ENCODE measurements at places on chromosomes 4 and X.
A peak's percentile ranks its signal among the peaks of the same experiment; 100 is the strongest.

GRCh38 chrX:13258052-13258444, 61.8 kb downstream of the ATXN3L start:
- DNase-seq = no peak

DNA sequence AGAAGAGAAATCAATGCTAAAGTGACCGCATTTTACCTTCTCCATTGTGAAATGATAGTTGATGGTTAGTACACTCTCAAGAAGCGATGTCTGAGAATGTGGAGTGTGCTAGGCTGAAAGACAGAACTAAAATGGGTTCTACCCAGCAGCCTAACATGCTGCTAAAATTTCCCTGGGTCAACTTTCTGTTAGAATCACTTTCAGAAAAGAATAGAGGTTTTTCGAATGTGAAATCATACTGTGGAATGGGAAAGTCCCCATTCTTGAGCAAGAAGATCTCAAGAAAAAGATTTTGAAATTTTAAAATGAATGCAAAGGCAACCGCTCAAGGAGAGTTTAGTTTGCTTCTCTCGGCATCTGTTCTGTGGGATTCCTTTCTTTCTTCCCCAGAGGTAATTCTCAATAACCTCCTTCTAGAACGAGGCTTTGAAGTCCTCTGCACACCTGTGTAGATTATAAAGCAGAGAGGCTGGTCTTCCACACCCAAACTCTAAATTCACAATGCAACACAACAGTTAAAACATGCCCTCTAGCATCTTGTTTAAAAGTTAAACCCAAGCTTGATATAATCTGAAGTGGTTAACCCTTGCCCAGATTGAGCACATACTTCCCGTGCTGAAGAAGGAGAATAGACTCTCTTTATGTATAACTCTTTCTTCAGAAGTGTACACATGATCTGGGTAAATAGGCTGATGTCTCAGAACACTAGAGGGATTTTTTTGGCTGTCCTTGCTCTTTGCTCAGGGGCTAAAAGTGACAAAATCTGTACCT, 208.7 kb upstream of the KLF3 start:
- DNase-seq = no peak

DNA sequence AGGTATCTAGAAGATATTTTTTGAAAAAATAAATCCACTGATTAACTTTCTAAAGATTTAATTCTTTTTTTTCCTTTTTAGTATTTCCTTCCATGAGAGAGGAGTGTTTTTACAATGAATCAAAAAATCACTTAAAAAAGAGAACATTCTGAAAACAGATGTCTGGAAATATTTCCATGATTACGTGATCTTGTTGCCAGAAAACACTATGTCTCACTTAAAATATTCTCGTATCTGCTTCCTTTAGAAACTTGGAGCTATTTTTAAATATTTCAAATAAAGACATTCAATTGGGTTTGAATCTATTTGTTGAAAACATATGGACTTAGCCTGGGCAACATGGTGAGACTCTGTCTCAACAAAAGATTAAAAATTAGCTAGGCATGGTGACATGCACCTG, 232.8 kb upstream of the RASGEF1B start:
- no peak for DNase-seq

GRCh38 chr4:135365065-135365464, 1163.5 kb upstream of the PABPC4L start:
- DNase-seq = no peak

- no peak for DNase-seq
Observed at GRCh38 chr4:53782458-53782845, 191.2 kb upstream of the LNX1 start.

- no peak for DNase-seq
Observed at GRCh38 chrX:154325541-154325940, 29.9 kb downstream of the TKTL1 start.

- DNase-seq = no peak
Observed at GRCh38 chr4:6758728-6759127, 23.8 kb upstream of the KIAA0232 start.

GRCh38 chrX:137427816-137428215, 138.1 kb upstream of the ZIC3 start:
- DNase-seq = no peak

DNA sequence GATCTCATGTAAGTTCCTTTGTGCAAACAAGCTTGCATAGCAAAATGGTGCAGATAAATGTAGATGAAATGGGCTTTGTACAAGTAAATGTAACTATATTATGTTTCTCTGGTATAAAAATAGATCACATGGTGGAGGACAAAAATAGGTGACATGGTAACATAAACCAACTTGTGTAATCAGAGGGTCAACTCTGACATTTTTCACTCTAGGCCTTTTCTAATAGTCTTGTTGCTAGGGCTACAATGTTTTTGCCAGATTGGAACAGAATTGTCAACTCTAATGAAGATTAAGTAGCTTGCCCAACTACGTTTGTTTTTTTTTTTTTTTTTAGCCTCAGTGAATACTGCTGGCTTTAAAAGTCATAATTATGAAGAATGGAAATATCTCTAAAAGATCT, 11.5 kb downstream of the MAD2L1 start:
- DNase-seq = no peak

DNA sequence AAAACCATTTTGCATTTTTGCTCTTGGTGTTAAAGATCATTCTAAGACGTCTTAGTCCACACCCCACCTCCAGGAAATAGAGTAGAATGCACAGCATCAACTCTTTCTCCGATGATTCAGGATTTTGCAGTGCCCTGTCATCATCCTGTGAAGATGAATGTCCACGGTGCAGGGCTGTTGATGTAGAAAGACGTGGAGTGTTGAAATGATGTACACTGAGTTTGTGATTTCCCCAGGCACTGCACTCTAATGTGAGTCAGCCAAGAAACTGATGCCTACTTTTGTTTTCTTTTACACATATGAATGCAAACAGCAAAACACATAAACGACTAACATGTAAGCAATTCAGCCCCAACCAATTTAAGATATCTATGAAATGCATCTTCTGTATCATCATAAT, 10.5 kb downstream of the LGI2 start:
- DNase-seq = no peak

GRCh38 chr4:73725985-73726384, 14.4 kb upstream of the CXCL8 start:
- no peak for DNase-seq

GRCh38 chr4:25351777-25352416, 25.2 kb upstream of the ANAPC4 start:
- no peak for DNase-seq

DNA sequence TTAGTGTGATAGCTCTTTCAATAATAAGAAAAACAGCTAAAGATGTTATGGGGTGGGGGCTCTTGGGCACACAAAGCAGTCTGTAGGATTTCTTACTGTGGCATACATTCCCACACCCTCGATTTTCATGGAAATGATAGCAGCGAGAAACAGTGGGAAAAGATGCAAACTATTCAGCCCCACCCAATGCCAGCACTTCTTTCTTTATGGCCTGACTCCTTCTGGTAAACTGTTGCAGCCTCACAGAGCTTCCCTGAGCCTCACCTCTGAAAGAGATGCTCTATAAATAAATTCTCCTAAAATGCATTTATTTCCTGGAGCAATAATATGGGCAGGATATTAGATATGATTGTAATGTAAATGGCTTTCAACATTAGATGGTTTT, 910 bp downstream of the ANK2 start:
- no peak for DNase-seq

- no peak for DNase-seq
Observed at GRCh38 chr4:36509845-36510244, 228.4 kb downstream of the DTHD1 start.

- no peak for DNase-seq
Observed at GRCh38 chr4:94536649-94537469, 85.1 kb downstream of the PDLIM5 start.

DNA sequence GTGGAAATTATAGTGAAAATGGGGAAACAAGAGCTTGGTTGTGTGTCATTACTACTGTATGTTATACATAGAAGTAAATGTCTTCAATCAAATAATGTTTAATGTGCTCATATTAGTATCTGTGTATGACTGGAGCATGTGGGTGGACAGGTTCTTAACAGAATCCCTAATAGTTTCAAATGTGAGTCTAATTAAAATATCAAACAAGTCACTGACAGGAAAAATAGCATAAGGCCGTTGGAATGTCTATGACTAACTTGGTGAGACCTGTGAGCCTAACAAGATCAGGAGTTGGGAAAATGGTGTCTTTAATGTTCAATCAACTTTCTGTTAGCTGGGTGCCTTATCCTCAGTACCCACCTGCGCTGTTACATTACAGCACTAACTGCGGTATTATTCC, 6.2 kb upstream of the CXCL3 start:
- no peak for DNase-seq

DNA sequence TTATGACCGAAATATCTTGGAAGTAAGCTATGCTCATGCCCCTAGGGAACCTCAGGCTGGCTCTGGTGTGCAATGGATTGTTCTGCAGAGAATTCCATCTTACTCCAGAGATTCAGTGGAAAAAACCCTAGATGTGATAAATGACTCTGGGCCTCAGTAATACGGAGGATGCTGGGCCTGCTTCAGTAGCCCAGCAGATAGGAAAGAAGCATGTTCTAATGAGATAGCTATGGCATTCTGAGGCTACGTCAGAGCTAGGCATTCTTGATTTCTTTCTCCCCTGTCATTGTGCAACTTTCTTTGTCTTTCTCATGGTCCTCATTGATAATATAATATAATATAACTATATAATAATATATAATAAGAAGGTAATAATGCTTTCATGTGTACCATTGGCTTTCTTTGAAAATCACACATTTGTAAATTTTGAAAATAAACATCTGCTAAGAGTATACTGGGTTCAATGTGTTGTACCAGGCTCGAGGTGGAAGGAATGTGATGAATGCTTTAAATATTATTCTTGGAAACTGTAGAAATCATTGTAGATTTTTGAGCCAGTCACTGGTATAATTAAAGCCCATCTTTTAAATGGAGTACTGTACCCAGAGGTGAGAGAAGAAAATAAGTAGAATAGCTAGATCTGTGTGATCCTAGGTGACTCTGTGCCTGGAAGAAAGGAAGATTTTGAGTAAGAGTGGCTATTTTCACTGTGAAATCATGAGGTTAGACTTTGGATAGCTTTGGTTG, 152.0 kb downstream of the IL15 start:
- DNase-seq = no peak

DNA sequence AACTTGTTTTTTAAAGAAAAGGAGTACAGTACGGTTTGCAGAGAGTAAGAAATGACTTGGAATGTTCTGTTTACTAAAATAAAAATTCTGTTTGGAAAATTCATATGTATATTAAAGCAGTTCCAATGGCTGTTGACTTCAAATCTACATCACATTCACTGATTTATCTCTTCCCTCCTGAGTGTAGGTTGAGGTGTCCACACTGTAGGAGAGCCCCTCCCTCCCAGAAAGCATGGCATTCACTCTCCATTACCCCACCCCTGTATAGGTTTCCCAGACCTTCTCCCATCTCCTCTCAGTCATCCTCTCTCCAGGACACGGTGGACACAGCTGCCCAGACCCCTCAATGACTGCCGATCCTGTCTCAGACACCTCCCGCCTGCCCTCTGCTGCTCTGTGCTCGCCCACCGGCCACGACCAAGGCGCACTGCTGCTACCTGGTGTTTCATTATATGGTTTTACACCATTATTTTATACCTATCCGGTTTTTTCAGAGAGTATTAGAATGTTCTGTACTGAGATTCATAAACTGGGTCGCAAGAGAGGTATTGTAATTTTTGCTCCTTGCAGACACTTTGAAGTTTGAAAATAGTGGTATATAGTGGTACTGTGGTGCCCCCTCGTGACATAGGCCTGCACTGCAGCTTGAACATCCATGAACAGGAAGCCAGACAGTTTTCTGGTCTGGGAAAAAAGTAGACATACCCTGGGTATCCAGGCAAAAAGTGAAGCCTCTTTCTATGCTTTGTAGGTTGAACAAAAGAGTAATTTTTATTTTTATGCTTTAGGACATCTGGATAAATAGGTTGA, 38.8 kb upstream of the BEX4 start:
- DNase-seq = peak; percentile 64

GRCh38 chr4:42018451-42018850, 28.1 kb downstream of the SLC30A9 start:
- no peak for DNase-seq

DNA sequence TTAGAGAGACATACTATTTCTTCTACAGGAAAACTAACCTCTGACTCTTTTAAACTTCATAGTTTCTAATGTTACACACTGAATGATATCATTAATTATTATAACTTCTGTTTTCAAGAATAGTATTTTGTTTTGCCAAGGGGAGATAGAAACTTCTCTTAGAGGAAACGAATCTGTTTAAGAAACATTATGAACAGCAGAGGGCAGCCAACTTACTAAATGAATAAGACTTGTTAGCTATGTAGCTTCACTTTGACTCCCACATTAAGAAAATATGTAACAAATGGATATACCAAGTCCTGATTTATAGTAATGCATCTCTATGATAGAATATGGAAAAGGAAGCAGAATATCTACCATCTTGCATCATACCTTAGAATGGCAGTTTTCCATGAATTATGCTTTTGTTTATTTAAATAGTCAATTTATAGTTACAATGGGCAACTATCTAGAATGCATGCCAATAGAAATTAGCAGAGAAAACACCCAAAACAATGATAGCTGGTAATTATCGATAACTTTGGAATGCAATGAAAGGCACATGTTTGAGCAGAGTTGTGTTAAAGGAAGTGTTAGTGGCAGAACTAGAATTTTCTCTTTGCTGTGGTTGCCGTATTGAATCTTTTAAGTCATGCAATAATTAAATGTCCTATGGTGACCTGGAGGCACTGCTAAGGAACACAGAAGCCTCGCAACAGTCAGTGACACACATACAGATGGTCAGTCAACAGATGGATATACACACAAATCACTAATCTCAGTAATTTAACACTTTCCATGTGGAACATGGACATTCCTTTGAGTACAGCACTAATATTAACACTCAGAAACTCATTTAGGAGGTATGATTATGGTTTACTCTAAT, 105.7 kb upstream of the PDLIM3 start:
- no peak for DNase-seq

GRCh38 chrX:31706466-31706865, 634.6 kb upstream of the FTHL17 start:
- DNase-seq = no peak

DNA sequence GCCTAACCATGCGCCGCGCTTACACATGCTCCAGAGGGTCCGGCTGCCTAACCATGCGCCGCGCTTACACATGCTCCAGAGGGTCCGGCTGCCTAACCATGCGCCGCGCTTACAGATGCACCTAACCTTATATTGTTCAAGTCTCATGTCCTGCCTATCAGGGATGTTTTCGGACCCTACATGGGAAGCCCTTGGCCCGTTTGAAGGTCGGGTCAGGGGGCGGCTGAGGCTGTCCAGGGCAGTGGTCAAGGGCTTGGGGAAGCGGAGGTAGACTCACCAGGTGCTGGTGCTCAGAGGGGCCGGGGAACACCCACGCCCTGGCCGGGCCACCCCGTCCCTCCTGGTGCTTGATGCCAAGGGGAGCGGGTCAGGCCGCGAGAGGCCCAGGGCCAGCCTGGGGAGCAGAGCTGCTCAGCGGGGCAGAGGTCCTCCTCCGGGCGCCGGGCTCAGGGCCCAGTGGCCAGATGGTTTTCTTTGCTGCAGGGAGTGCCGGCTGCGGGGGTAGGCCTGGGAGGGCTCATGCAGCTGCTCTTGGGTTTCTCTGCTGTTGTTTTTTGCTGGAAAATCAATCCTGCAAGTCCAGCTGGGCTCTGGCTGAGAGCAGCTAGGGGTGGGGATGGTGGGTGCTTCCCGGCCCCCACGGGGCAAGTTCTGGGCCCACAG, 35.4 kb upstream of the SPON2 start:
- DNase-seq = no peak

Data from activated CD4-positive, alpha-beta T cell treated with anti-CD3 and anti-CD28 coated beads, Interleukin-2, amount 50 U/mL, for 48 hours (primary cell).